NCI-H2081 treated with DMSO at 0.1 percent for 48 hours (cell line): ENCODE measurements at places on chromosomes 7 and 10.

- no peak for DNase-seq
Observed at GRCh38 chr7:85564861-85565260, 378.0 kb upstream of the SEMA3D start.

- no peak for DNase-seq
Observed at GRCh38 chr7:97971120-97971989, 18.6 kb downstream of the OCM2 start.

- DNase-seq: no peak
Observed at GRCh38 chr10:8224591-8224990, 170.1 kb downstream of the GATA3 start.

DNA sequence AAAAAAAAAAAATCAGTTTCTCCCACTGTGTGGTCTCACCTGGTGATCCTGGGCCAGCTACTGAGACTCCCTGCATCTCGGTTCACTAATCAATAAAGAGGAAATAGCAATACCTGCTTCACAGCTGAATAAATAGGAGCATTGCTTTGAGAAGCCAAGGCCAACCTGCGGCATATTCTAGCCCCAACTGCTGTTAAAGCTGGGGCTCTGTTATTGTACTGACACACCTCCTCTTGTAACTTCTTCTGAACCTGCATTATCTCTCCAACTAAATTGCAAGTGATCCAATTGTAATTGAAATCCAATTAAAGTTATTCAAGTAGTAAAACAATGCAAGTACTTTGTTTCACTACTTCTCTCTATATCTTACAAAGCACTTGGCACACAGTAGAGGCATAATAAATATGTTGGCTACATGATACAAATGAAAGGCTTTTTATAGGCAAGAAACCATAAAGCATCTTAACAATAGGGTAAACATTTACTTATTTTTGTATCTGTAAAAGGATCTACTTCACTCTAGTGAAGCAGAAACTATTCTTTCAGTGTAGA is 38.4 kb downstream of the AMPH start:
- DNase-seq: no peak

GRCh38 chr10:23403719-23404118 is 35.2 kb upstream of the OTUD1 start:
- DNase-seq: no peak
